Amniotic epithelial cell (primary cell): ENCODE measurements at places on chromosomes 1 and 21.

DNA sequence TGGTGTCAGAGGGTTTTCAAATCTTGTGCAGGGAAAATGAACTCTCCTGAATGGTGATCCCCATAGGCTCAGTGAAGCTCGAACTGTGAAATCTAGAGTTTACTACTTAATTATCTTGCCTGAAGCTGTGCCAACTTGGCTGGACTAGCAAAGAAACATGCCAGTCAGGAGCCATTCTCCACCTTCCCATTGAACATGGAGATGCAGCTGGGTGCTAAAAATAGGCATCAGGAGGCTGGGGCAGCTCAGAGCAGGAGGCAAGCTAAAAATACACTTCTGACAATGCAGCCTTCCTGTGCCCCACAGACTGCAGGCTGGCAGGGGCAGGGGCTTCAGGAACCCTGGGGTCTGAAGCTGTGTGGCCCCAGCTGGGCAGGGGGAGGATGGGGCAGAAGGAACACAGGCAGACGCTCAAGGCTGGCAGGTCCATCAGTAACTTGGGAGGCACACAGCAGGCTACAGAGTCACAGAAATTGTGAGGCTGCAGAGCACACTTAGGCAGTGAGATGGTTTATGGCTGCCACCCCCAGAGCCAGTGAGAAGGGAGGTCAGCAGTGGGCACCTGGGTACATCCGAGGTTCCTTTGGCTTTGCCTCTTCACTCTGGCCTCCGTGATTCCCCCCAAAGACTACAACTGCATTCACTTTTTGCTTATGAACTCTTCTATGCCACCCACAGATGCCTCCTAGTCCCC lies 155.4 kb upstream of the KCND3 start:
- no peak for DNase-seq

GRCh38 chr1:61182049-61182448 lies 99.7 kb downstream of the NFIA start:
- peak; percentile 90 for DNase-seq

- DNase-seq = peak; percentile 46
Measured at GRCh38 chr1:151620286-151620685, 8.4 kb downstream of the SNX27 start.

- DNase-seq = peak; percentile 82
Measured at GRCh38 chr1:199029855-199030254, 391.0 kb downstream of the PTPRC start.

GRCh38 chr1:7621334-7622219 lies 149.5 kb upstream of the VAMP3 start:
- peak; percentile 27 for DNase-seq

GRCh38 chr1:6785728-6786505 lies 663 bp downstream of the CAMTA1 start:
- no peak for DNase-seq

DNA sequence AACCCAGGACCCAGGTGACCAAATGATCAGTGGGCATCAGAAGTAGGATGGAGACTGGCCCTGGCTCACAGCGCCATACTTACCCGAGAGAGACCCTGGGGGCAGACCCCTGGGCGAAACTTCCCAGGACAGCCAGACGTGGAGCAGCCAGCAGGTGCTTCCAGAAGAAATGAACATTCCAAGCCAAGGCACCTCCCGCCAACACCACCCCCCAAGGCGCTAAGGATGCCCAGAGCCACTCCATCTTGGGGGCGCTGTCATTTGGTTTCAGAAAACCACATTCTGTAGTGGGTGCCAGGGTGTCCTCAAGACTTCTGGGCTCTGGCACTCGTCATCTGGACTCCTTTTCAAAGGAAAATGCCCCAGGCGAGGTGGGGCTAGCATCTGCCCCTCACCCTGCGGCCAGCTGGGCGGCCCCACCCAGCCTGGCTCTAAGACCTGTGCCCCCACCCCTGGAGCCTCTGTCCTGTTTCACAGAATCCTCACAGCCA lies 98.8 kb downstream of the RIPK4 start:
- DNase-seq = no peak

GRCh38 chr21:36263797-36264196 lies 56.2 kb upstream of the MORC3 start:
- DNase-seq = no peak

DNA sequence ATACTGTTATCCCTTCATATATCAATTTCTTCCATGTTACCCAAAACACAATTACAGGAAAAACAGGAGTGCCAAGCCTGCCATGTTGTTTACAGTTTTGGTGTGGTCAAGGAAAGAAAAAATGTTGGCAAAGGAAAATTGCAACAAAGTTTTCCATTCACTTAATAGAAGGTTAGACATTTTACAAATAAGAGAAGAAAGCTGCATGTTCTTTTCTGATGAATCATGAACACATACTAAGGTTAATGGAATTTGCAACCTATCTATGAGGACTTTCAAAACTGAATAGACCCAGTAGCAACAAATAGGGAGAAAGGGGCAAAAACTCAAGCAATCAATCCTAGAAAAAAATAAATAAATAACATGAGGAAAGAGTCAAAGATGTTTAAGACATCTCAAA lies 556.7 kb downstream of the DPYD start:
- DNase-seq = peak; percentile 67

GRCh38 chr1:11918799-11919519 lies 7.3 kb downstream of the KIAA2013 start:
- peak; percentile 77 for DNase-seq

- no peak for DNase-seq
Measured at GRCh38 chr1:44251989-44252671, 38.9 kb downstream of the DMAP1 start.

- DNase-seq = no peak
Measured at GRCh38 chr21:44753357-44753756, 42.0 kb upstream of the TSPEAR start.

DNA sequence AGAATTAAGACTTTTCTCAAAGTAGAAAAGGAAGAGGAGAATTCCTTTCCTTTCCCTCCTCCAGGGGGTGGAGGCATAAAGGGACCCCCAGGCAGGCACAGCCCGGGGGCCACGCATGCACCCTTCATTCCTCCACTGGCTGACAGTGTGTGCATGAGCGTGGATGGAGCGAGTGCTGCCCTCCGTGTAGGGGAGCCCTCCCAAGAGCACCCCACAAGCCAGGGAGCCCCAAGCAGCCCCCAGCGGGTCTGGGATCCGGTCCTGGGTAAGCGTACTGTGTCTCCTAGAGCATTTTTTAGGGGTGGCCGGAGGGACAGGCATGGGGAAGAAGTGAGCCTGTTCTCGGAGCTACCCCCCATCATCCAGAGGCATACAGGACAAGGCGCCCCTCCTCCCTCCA lies 120.5 kb downstream of the SIK1 start:
- no peak for DNase-seq

- no peak for DNase-seq
Measured at GRCh38 chr1:161096015-161096414, 2.1 kb upstream of the KLHDC9 start.

DNA sequence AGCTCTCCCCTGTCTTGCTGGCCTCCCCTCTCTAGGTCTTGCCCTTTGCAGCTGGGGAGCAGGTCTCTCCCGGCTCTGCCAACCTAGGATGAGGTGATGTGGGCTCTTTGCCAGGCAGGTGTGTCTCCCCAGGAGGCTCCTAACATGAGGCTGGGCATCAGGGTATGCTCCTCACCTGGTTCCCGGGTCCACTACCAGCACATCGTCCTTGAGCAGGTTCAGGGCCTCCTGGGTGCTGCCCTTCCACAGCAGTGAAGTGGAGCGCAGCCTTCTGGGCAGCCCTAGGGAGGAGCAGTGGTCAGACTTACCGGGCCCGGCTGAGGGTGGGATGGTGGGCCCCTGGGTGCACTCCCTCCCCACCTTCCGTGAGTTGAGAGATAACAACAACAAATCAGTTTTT lies 17.5 kb downstream of the LACTBL1 start:
- DNase-seq = no peak
